ENCODE measurements at places on chromosomes 16 and 17. TPM values are rescaled to one million over a fixed set of nuclear protein-coding genes. Genes with fewer than 3 reads are reported as not detected.

- peak; percentile 18 for DNase-seq
- no peaks in the 10 kb centered on the region for H3K36me3 ChIP-seq
- H3K27ac ChIP-seq, result peak overlapping the region; percentile 72
- no peaks in the 10 kb centered on the region for H3K27me3 ChIP-seq
- H3K4me1 ChIP-seq, result no peaks in the 10 kb centered on the region
Observed at GRCh38 chr17:44872131-44872768, 24.6 kb downstream of the HIGD1B start.

Gene RCVRN
- total RNA-seq, result not detected

Gene KRTAP4-4
- total RNA-seq, result not detected

Gene CACNG4
- total RNA-seq, result not detected

DNA sequence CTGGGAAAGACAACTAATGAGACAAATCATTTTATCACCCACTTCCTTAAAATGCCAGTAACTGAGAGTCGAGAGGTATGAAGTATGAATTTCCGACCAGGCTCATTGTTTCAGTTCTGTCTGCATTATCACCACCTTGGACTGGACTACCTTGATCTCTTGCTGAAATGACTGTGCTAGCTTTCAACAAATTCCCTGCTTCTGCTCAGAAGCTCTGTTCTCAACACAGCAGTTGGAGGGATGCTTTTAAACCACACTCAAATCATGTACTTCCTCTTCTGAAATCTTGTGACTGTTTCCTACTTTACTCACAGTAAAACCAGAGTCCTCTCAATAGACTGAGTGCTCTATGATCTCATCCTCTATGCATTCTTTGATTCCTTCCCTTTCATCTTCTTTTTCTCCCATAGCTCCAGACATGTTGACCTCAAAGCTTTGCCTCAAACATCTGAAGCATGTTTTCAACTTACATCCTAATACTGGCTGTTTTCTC is 195.8 kb downstream of the KCNJ2 start:
- peaks cover 7% of the 10 kb centered on the region for H3K4me1 ChIP-seq
- no peaks in the 10 kb centered on the region for H3K36me3 ChIP-seq
- H3K27me3 ChIP-seq, result no peaks in the 10 kb centered on the region
- H3K27ac ChIP-seq, result no peak overlapping the region
- no peak overlapping the region for H3K4me3 ChIP-seq

- no peaks in the 10 kb centered on the region for H3K36me3 ChIP-seq
- no peak overlapping the region for H3K27ac ChIP-seq
- no peak overlapping the region for H3K4me3 ChIP-seq
- DNase-seq, result no peak
- H3K4me1 ChIP-seq, result no peaks in the 10 kb centered on the region
- no peaks in the 10 kb centered on the region for H3K27me3 ChIP-seq
Observed at GRCh38 chr17:69734656-69735055, 320.2 kb downstream of the MAP2K6 start.

Gene ABCC12
- not detected for total RNA-seq

- no peak overlapping the region for H3K27ac ChIP-seq
- peaks cover 44% of the 10 kb centered on the region for H3K4me1 ChIP-seq
- H3K4me3 ChIP-seq, result no peak overlapping the region
- peaks cover 3% of the 10 kb centered on the region for H3K27me3 ChIP-seq
- DNase-seq, result no peak
- H3K36me3 ChIP-seq, result no peaks in the 10 kb centered on the region
Observed at GRCh38 chr16:21242756-21243155, 9.3 kb downstream of the ANKS4B start.
